T-helper 22 cell (primary cell): ENCODE measurements at places on chromosomes 1 and 21.

GRCh38 chr1:184563308-184563707 is 176.5 kb downstream of the C1orf21 start:
- no peak for DNase-seq

- DNase-seq: no peak
Measured at GRCh38 chr1:48073798-48074530, 76.8 kb upstream of the TRABD2B start.

DNA sequence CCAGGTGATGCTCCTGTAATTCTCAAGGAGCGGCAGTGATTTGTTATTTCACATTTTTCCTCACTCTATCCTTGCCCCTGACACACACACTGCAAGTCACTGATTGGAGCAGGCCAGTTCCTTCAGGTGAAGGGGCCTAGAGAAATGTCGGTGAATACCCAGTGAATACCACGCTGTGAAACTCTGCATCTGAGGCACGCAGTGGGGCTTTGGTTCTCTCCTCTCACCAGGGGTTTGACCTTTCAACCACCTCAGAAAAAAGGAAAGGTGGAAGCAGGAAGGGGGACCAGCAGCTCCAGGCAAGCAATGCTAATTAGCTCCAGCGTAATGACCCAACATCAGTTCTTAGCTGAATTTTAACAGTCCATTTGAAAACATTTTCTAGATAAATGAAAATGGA is 532 bp upstream of the FAM177B start:
- DNase-seq: no peak

GRCh38 chr1:234827181-234827580 is 217.2 kb upstream of the IRF2BP2 start:
- DNase-seq: no peak

GRCh38 chr1:116409751-116410191 is 36.7 kb downstream of the ATP1A1 start:
- DNase-seq: no peak

DNA sequence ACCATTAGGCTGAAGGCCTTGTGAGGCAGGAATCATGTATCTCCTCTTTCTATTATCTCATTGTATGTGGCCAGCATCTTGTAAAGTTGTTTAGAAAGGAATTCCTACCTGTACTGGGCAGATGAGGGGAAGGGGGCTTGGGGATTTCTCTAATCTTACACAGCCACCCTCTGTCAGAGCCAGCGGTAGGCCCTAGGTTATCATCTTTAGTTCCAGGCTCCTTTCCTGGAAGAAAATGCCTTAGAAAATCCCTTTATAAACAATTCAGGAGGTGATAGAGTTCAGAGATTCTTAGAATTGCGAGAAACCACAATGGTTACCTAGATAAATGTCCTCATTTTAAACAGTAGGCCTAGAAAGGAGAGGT is 35.2 kb downstream of the DPT start:
- DNase-seq: no peak

DNA sequence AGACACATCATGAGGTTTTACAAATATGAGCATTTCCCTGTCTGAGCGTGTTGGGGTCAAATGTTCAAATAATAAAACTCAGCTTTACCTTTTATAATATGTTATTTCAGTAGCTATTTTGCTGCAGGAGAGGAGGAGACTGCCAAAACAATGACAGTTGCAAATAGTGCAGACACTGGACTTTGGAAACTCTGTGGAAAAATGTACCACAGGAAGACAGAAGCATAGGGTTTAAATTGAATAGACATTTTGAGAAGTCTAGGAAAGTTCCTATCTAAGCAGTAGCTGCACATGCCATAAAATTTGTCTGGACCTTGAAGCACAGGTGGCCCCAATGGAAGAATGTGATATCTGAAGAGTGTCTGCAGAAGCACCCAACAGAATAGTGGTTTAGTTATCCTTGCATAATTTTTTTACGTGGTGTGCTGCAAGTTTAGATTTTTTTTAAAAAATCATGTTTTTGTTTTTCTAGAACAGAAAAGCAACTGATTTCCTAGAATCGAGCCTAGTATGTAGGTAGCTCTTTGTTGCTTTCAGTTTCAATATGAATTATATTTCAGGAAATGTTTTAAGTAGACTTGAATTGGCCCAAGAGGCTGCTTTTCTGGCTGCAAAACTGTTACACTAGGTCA is 14.0 kb upstream of the GBP5 start:
- DNase-seq: no peak

GRCh38 chr1:202101184-202101583 is 21.5 kb upstream of the GPR37L1 start:
- DNase-seq: no peak

- no peak for DNase-seq
Measured at GRCh38 chr21:45875881-45876280, 105.7 kb upstream of the COL6A1 start.

- DNase-seq: no peak
Measured at GRCh38 chr1:218164111-218164929, 120.8 kb upstream of the RRP15 start.

GRCh38 chr1:6093611-6094010 is 47.9 kb downstream of the KCNAB2 start:
- no peak for DNase-seq

DNA sequence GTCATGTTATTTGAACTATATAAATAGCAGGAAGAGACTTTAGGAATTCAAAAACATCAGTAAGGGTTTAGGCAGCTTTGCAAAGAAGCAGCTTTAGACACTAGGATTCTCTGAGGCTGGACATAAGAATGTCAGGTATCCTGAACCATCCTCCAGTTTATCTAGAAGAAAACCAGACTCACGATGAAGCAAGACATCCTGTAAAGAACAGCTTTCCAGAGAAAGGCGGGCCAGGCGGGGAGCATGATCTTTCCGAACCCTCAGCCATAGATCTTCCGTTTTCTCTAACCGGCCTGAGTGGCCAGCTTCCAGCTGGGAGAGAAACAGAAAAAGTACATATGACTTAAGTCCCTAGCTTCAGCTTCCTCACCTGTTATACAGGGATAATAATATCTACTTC is 39.3 kb upstream of the RBBP5 start:
- DNase-seq: no peak

DNA sequence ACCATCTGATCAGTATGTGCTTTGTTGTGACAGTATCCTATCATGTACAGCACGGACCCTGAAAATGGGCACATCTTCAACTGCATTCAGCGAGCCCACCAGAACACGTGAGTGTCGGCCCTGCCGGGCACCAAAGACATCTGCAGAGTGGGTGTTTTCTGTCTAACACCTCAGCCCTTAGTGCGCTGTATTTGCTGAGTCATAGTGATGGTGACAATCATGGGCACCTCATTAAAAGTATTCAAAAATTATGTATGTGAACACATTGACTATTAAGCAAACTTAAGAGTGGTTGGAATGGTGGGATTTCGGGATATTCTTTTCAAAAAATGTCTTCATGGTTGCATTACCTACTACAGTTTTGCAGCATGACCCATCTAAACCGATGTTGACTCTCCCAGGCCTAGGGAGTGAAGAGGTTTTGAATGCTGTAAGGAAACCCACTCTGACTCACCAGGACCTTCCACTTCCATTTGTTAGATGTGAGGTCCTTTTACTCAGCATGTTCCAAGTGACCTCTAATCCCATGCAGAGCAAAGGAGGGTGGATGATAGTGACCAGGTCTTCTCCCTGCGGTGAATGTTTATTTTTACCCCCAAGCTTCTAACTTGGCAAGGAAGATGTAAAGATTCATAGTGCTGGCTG is 20.1 kb downstream of the MGST3 start:
- DNase-seq: no peak

- DNase-seq: no peak
Measured at GRCh38 chr1:67850151-67850551, 16.9 kb upstream of the GNG12 start.

DNA sequence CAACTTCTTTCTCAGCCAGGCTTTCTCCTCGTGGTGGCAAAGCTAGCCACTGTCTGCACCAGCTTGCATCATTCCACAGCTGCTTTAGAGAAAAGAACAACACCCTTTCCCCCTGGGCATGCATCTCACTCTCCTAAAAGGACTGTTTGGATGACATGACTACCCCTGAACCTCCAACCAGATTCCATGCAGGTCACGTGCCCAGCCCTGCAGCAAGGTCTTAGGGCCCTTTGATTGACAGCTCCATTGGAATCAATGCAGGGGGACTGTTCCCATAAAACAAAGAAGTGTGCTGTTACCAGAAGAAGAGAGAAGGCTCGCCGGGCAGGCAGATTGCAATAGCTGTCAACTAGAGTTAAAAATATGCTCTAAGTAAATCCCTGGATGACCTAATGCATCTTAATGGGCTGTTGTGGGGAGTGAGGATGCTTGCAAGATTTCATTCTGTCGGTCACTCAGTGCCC is 24.4 kb downstream of the KCNA2 start:
- no peak for DNase-seq

DNA sequence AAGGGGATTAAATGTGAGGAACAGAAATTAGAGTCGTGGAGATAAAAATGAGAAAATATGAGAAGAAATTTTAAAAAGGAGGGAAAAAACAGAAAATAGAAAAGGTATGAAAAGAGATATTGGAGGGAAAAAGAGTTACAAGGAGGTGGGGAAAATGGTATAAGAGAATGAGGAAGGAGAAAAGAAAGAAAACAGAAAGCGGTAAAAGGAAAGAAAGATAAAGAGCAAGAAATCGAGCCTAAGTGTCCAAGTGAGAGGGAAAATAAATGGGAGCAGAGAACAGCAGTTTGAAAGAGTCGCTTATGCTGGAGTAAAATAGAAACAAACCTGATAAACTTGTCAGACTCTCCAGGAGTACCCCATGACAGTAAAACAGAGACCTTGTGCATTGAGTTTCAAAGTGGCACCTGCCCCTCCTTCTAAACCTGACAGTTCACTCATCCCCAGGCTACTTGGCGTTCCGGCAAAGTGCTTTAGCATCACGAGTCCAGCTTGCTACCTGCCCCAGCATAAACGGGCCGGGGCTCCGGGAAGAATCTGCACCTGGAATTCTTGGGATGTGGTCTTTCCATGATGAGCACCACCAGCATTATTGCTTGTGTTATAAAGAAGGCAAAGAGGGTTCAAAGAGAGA is 585 bp downstream of the NEGR1 start:
- no peak for DNase-seq

DNA sequence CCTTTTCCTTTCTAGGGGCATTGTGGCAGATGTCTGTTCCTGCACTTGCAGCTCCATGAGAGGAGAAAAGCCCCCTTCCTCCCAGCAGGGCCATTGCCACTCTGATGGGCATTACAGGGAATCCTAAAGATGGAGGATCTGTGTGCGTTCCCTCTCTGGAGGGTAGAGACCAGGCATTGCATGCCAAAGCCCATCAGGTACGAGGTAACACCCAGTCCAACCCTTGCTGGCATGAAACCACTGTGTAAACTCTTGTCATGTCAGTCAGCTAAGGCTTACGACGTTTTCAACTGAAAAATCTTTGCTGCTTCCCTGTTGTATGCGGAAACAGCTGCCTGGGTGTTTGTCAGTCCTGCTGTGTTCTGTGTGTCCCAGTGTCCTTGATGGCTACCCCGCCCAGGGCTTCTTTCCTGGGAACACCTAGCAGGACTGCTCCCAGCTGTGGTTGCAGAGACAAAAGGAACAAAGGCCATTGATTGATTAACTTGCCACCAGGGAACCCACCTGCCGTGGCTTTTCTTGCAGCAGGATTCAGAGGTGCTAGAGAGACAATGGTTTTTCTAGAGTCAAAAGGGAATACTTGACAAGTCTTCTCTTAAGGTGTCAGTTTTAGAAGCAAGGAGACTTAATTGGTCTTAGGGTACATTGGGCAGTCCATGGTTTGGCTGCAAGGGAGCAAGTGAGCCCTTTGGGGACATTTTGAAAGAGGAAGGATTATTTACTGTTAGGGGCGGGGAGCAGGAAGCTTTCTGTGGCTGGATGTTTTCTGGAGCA is 24.6 kb downstream of the B3GALT5 start:
- DNase-seq: no peak

GRCh38 chr1:232579958-232580941 is 49.7 kb downstream of the SIPA1L2 start:
- DNase-seq: no peak

- no peak for DNase-seq
Measured at GRCh38 chr1:226625326-226625725, 76.8 kb downstream of the STUM start.

- DNase-seq: no peak
Measured at GRCh38 chr1:83130886-83131691, 867.8 kb downstream of the TTLL7 start.

DNA sequence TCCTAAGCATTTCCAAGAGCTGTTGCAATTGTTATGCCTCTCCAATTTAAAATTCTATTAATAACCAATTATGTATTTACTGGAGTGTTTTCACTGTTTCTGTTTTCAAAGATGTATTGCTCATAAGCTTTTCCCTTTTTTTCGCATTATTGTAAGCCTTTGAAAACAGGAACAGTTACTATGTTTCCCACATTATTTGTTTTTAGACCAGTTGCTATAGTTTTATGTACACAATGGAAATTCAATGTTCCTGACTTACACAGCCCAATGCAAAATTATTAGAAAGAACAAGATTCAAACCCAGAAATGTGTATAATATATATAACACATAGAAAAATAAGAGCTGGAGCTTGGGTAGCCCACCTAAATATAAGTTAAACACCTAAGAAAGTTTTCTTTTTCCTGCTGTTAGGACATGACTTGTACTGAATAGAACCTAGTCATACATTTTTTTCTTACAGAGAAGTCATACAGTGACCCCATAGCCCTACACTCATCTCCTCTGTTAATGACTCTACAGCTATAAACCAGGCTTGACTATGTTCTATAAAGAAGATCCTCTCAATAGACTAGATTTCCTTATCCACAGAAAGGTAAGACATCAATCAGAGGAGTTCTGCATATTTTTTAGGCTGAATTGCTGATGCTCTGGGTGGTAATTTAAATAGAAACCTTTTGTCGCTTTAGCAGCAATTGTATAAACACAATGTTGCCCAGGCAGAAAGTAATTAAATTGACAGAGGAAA is 299.6 kb downstream of the USH2A start:
- no peak for DNase-seq

- DNase-seq: no peak
Measured at GRCh38 chr21:43187715-43188114, 18.9 kb downstream of the CRYAA start.

- no peak for DNase-seq
Measured at GRCh38 chr1:101174722-101175121, 62.1 kb upstream of the S1PR1 start.

DNA sequence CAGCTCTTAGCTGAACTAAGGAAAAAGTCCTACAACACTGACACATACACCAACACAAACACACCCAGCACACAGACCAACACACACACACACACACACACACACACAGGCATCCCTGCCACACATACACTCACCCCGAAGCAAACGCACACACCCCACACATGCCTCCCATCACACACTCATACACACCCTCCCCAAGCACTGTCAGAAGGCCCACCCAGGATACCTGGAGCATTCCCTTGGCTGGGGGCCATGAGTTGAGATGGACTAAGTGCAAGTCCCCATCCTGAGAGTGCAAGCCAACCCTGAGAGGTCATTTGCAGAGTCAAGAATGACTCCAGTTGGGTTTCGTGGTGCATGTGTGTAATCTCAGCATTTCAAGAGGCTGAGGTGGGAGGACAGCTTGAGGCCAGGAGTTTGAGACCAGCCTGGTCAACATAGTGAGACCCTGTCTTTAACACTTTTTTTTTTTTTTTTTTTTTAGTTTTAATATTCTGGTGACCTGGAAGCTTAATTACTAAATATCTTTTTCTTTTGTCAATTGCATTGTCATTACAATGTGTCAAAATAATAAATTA is 117.3 kb downstream of the RHOU start:
- DNase-seq: no peak
